ENCODE measurements at places on chromosomes 1 and 21.

GRCh38 chr1:204314893-204315658 lies 44.7 kb downstream of the PLEKHA6 start:
- DNase-seq, result no peak

GRCh38 chr1:228276174-228276831 lies 68.5 kb downstream of the OBSCN start:
- no peak for DNase-seq

DNA sequence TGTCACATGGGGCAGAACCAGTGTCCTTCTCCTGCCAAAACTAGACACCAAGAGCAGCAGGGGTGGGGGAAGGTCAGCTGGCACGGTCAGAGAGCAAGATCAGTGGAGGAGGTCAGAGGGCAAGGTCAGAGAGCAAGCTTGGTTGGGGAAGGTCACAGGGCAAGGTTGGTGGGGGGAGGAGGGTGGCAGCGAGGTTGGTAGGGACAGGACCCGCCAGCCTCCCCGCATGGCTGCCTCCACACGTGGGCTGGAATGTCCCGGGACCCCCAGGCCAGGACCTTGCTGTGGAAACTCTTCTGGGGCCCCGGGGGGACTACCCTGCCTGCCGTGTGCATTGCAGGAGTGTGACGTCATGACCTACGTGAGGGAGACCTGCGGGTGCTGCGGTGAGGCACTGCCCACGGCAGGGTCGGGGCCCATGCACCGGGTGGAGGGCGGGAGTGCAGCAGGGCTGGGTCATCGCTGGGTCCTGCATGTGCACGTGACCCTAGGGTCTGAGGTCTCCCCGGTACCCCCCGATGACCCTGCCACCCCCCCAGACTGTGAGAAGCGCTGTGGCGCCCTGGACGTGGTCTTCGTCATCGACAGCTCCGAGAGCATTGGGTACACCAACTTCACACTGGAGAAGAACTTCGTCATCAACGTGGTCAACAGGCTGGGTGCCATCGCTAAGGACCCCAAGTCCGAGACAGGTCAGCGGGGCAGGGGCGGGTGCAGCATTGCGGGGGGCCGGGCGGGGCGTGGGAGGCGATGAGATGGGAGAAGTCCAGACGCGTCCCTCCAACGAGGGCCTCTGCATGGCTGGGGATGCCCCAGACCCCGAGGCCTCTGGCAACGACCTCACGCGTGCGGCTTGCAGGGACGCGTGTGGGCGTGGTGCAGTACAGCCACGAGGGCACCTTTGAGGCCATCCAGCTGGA lies 27.3 kb downstream of the COL6A2 start:
- DNase-seq, result no peak

GRCh38 chr1:31413405-31414001 lies 490 bp downstream of the SERINC2 start:
- DNase-seq, result no peak

DNA sequence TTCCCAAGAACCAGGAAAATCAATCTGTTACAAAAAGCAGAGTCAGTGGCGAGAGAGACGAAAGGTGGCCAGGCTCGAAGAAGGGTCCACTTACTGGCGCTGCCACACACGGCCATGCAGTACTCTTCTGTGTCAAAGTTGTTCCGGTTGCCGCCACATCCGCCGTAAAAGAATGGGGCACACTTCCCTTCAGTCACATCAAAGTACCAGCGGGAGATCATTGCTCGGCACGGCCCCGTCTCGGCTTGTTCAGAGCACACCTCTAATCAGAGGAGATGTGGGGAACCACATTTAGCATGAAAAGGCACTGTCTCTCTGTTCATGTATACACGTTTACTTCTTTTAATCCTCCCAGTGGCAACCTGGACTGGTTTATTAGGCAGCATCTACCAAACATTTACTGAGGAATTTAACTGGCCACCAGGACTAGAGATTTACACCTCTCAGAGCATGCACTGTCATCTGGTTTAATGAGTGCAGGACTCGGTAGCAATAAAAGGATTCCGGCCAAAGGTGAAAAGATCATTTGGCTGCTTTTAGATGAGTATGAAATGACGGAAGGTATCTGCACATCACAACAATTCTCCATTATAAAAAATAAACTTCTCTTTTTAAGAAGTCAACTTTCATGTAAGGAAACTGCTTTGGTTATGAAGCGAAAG lies 170.5 kb downstream of the APP start:
- DNase-seq, result no peak

- DNase-seq, result no peak
These were observed 4.3 kb downstream of the LHX9 start for GRCh38 chr1:197921235-197922069.

- no peak for DNase-seq
These were observed 605.3 kb upstream of the USP24 start for GRCh38 chr1:55820501-55820900.

DNA sequence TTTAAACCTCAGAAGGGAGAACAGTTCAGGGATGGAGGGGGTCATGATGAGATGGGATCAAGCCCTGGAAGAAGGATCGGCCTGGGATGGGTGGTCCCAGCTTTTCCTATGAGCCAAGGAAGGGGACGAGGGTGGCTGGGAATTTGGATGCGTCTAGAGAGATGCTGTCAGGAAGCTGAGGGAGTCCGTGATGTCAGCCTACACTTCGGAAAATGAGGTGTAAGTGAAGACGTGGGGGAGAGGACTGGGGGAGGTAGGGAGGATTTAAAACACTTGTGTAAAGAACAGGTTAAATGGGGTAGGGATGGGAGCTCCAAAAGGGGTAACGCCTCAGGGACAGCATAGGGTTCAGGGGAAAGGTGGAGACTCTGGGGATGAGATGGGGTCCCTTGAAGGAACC lies 27.5 kb downstream of the DLGAP3 start:
- no peak for DNase-seq

DNA sequence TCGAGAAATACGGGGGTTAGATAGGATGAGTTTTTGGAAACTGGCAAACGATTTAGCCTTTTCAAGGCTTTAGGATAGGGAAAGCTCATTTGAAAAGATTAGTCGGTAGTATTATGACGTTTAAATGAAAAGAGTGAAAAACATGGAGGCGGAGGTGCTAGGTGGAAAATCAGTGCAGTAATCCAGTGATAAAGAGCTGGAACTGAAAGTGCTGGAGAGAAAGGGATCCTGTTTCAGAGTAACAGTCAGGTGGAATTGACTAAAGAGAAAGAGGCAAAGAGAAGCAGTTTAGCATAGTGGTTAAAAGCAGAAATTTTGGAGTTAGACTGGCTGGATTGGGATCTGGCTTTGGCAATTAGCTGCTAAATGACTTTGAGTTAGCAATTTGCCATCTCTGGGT lies 945 bp downstream of the WDR3 start:
- no peak for DNase-seq

- no peak for DNase-seq
These were observed 30.4 kb upstream of the LRRC38 start for GRCh38 chr1:13544221-13544556.

GRCh38 chr1:152870831-152871730 lies 7.0 kb upstream of the SMCP start:
- no peak for DNase-seq

Data from HS-5 (cell line).